ENCODE measurements at places on chromosomes 12 and 14.
A peak's percentile ranks its signal among the peaks of the same experiment; 100 is the strongest.

DNA sequence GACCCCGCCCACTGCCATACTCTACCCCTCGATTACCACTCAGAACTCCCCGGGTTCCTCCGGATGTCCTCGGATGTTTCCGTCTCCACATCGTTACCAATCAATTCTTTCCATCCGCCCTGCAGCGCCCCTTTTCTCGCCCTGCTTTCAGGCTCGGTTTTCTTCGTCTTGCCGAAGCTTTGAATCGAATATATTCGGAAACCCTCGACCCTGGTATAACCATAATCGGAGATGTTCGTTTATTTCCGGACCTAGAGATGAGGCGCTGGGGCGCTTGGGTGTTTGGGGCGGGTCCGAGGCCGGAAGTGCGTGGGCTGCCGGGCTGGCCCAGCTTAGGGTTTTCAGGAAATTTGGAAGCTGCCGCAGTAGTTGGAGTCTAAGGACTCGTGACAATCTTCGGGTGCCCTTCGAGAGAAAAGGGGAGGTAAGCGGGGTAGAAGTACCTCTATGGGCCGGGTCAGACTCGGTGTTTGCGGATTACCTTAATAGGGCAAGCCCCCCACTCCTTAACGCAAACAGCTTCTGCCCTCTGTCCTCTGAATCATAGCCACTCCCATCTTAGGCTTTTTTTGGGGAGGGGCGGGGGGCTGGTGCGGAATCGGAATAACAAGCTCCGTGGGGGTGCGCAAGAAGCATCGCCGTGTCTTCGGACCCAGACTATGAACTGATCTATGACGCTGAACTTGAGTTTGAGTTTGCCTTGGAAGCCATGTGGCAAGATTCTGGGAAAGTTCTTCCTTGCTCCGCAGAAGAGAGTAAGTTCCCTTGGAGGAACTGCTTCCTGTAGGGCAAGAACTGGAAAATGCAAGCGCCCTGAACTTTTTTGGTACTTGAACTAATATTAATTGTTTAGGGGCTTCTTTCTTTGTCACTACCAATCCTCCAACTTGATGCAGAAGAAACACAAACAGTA is at the start of gene C14orf119:
Gene C14orf119, plus strand, starts transcription at position 310 of the 913 bp plus-strand sequence. CDS start 2,154 bp downstream, outside the sequence.
- no peak for DNase-seq

- no peak for DNase-seq
Observed at GRCh38 chr14:37673439-37673838, 78.0 kb downstream of the TTC6 start.

DNA sequence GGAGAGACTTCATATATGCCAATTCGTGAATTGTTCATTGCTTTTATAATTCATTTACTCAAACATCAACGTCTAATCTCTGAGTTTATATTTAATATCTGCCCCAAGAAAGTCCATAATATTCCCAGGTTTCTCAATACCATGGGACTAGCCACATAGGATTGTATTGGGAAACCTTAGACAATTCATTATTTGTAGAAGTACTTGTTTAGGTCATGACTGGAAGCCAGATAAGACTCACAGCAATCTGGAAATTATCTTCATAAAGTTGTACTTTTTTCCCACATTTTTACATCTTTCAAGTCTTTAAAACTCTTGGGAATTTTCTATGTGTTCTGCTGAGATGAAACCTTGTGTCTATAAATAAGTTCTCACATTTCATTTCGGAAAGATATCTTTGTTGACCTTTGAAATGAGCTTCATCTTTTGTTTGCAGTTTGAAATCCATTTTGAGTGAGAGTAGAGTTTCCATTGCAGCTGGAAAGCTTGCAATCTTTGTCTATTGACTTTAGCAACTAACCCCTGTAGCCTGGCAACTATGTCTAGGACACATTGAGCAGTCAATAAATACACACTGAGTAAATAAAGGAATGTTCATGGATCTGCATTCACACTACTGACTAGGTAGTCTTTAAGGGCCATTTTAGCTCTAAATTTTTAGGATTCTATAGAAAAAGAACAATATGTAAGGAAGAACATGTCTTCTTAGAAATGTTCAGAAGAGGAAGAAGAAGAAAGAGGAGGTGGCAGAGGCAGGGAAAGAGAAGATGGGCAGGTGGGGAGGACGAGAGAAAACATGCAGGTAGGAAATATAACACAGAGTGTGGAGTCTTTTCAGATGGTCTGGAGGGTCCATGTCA is 154.4 kb downstream of the LRIG3 start:
- DNase-seq: no peak

GRCh38 chr12:46269429-46270241 is 792 bp upstream of the SLC38A1 start:
- DNase-seq: peak; percentile 70

- DNase-seq: no peak
Observed at GRCh38 chr12:116217045-116217735, 60.3 kb downstream of the MED13L start.

DNA sequence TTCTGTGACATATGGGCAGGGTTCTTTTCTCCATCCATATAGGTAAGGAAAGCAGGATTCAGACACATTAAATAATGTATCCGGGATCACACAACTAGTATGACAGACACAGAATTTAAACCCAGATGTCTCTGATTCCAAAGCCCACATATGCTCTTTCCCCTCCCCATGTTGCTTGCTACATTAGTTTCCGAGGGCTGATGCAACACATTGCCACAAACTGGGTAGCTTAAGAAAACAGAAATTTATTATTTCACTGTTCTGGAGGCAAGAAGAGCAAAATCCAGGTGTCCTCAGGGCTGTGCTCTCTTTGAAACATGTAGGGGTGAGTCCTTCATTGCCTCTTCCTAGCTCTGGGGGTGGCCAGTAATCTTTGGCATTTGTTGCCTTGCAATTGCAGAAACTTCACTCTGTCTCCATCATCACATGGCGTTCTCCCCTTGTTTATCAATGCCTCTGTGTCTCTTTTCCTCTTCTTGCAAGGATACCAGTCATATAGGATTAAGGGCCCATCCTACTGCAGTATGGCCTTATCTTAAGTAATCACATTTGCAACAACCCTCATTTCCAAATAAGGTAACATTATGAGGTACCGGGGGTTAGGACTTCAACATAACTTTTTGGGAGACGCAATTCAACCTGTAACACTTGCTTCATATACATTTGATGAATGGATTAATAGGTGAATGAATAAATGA is 83.0 kb upstream of the CCND2 start:
- no peak for DNase-seq

DNA sequence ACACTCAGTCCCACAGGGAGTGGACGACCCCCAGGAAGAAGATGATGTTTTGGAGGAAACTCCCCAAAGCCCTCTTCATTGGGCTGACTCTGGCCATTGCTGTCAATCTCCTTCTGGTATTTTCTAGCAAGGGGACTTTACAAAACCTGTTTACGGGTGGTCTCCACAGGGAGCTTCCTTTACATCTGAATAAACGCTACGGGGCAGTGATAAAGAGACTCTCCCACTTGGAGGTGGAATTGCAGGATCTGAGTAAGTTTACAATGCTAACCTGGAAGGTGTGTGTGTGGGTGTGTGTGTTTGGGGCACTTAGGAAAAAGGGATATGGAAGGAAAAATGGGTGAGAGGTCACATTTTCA is 416 bp downstream of the GALNT8 start:
- no peak for DNase-seq

DNA sequence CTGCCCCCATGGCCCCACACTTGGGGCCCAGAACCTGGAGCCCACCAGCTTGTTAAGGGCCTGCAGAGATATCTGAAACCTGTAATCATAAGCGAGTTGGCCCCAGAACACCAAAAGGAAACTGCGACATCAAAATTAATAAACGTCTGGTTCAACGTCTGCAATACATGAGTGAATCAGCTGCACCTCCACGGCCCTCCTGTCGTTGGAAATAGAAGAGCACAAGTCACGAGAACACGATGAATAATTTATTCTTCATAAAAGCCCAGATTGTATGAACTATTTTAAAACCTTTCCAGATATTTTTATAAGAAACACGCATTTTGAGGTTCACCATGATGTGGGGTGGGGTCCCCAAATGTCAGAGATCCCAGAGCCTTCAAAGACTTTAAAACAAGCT is 9.7 kb upstream of the CMKLR1 start:
- no peak for DNase-seq

GRCh38 chr14:50318031-50318626 is 6.0 kb downstream of the DMAC2L start:
- DNase-seq: no peak

DNA sequence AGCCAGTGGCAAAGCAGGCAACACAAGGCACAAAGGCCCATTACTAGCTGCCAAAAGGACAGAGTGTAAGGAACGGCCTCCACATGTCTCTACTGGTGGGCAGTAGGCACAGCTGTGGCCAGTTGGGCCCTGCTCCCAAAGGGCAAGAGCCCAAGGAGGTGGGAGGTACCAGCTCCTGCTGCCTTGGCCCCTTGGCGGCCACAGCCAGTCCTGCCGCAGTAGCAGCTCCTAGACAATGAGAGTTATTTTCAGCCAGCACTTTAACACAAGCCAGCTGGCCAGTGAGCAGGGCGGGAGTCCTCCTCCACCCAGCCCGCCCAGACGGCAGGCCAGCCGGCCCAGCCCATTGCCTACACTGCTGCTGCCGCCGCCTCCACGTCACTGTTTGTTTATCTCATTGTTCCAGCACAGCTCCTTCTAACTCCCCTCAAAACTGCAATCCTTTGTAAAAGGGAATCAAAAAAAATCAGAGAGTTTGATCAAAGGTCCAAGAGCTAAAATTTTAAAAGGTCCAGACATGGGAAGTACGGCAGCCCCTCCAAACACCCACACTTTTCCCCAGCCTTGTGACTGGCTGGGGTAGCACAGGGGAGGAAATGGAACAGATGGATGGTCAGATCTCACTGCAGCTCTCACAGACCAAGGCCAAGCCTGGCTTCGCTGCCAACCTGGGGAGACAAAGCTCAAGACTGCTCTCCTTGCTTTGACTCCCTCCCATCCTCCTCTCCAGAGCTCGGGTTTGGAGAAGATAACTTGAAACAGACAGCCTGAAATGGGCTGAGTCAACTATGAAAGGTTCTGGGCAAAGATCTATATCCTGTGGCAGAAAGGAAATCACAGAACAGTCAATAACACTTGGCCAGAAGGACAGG is 33.5 kb downstream of the FMNL3 start:
- DNase-seq: no peak

DNA sequence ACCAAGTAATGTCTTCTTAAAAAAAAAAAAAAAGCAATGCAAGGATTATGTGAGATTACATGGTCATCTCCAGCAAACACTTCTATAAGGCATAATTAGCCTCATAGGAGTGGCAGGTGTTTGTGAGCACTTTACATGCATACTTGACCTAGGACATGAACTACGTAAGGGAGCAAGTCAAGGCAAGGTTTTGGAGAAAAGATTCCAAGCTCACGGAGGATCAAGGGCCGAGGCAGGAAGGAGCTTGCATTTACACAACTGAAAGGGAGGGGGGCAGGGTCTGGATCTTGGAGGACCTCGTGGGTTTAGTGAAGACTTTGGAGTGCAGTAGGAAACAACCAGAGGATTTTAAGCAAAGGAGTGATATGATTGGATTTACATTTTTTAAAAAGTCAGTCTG is 112.5 kb downstream of the CCER1 start:
- no peak for DNase-seq
